ENCODE measurements at places on chromosomes 4 and X.

DNA sequence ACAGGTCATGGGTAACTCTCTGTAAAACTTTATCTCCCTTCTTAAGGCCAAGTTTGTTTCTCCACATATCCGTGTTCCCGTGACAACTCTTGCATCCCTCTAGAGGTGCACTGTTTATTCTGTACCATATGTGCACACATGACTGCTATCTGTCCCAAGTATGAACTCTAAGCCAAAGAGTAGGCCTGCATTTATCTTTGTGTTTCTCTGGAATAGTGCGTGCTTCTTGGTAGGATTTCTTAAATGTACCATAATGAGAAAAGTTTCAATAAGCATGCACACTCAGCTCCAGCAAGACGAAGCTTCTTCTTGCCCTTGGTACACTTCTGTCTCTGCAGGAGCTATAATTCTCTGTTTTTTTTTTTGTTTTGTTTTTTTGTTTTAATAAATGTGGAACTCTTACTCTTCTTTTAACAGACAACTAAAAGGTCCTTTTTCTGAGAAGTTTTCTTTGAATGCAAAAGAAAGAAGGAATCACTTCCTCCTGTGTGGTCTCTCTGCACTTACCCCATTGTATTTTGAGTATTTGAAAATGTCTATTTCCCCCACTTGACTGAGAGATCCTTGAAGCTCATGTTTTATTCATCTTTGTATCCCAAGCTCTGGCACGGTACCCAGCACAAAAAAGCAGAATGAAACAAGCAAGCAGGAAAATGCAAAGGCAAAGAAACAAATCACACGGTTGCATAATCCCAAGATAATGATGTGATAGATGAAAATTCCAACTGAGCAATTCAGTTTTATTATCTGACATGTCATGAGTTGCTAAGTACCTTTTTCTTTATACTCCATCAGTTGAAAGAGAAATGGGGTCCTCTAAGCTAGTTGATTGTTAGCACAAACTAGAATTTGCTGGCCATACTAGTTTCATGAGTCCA lies 521.9 kb upstream of the BOD1L1 start:
- no peak for DNase-seq

- no peak for DNase-seq
Observed at GRCh38 chr4:157358439-157358838, 137.9 kb downstream of the GRIA2 start.

GRCh38 chrX:149221230-149221629 lies 283.9 kb downstream of the IDS start:
- no peak for DNase-seq

GRCh38 chrX:31350808-31351074 lies 278.9 kb upstream of the FTHL17 start:
- no peak for DNase-seq

DNA sequence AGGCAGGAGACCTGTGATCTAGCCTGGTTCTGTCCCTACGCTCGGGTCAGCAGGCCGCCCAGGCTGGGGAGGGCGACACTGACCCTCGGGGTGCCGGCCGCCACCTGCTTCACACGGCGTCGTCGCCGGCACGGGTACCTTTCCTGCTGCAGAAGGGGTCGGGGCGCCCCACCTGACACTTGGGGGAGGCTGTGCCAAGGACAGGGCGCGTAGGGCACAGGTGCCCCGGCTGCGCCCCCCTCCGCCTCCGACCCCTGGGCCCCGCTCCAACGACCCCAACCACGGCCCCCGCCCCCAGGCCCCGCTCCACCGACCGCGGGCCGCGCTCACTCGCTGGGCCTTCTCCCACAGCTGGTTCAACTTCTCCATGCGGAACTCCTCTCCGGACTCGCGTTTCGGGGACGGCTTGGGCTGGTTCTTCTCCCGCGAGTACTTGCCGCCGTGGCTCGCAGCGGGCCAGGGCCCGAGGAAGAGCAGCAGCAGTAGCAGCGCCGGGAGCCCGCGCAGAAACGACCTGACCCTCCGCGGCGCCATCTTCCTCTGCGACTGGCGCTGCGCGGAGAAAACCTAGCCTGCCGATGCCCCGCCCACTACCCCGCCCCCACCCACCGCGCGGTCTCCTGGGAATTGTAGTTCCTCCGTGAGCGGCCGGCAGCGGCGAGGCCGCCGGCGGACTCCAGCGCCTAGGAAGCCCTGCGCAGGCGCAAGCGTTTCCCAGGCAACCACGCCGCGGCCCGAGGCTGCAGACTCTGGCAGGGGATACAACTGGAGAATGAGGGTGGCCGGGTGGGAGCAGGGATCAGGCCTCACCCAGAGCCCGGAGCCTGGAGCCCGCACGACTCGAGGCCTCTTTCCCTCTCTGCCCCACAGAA lies at the start of gene LRPAP1:
Gene LRPAP1, minus strand, starts transcription at position 544 of the 872 bp plus-strand sequence. Its CDS starts 10 bp downstream, at position 534.
- peak; percentile 90 for DNase-seq

DNA sequence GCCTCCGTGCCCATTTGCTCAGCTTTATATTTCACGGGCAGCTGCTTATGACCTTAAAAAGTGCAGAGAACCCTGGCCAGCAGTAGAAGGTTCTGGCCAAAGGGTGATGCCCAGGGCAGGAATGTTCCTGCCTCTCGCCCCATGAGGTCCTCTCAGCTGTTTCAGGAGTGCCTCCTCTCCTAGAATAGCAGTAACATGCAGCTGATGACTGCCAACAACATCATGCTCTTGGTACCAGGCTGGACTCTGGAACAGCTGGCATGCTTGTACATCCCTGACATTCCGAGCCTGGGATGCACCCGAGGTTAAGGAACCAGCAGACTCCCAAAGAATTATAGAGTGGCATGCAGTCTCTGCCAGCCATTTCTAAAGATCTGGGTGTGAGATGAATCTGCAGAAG lies 11.7 kb upstream of the TENM3 start:
- no peak for DNase-seq

GRCh38 chrX:106950381-106950780 lies 30.2 kb downstream of the CLDN2 start:
- no peak for DNase-seq

- no peak for DNase-seq
Observed at GRCh38 chr4:66949419-66949818, 595.9 kb downstream of the CENPC start.

GRCh38 chr4:126405369-126405982 lies 1090.7 kb downstream of the FAT4 start:
- no peak for DNase-seq

- DNase-seq = no peak
Observed at GRCh38 chr4:60619531-60620305, 580.4 kb upstream of the ADGRL3 start.

DNA sequence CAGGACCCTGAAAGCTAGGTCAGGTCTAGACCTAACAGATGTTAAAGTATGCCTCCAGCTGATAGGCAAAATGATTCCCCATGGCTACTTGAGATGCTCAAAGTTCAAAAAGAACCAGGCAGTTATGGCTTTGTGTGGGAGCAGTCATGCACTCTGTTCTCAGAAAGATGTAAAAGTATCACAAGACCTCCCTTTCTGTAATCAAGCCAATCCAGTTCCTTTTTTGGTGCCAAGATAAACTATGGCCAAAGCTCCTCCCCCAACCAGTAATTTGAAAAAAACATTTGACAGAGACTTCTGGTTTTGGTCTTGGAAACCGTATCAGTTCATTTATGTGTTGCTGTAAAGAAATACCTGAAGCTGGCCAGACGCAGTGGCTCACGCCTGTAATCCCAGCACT lies 340.9 kb downstream of the CHIC1 start:
- DNase-seq = no peak

DNA sequence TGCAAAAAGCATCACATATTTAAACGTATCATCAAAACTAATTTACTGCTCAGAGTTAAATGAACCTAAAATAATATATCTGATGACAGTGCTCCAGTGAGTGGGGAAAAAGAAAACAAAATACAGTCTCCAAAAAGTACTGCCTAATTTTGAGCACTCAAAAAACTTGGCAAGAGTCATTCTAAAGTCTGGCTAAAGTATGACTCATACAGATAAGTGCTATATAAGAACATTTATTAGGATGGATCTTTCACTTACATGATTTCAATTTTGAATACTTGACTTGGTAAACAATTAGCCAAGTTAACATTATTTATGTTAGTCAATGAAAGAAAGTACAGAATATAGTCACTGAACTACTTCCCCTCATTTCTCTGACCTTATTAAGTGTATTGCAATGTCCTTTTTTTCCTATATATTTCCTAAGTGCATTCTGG lies 27.2 kb downstream of the FBXO8 start:
- no peak for DNase-seq

DNA sequence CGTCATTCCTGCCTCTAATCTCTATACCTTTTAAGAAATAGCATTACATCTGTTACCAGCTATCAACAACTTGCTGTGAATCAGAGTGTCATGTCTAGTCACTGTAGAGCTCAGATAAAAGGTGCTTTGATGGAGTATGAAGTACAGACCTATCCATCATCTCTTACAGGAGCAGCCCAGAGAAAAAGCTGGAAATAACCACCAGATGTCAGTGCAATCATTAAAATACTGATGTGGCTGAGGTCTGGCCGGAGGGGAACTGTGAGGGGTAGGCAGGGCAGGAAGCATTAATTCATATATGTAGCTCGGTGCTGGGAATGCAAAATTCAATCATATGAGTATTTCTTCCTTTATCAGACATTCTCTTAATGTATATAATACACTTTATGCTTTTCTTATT lies 100.6 kb downstream of the AKAP4 start:
- DNase-seq = no peak

GRCh38 chrX:105646592-105647372 lies 175.6 kb upstream of the NRK start:
- no peak for DNase-seq

DNA sequence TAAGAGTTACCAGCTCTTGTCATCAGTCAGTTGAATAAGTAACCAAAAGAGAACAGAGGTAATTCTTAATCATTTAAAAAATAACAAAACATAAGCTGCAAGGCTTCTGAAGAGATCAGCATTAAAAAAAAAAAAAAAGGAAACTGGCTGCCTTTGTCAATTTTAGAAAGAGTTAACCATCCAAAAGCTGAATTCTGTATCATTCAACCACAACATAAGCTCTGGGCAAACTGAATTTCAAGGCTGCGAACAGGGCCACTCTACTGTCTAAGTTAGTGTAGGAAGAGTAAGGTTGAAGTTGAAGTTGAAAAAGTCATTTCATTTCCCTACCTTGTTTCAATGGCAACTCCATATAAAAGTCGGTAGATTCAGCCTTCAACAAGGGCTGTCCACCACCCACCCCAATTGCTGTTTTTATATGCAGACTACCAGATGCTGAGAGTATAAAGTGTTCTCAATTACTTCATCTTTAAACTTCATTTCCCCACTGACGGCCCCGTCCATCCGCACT lies 1.1 kb upstream of the LIN54 start:
- DNase-seq = no peak

All from stimulated activated CD8-positive, alpha-beta memory T cell treated with anti-CD3 and anti-CD28 coated beads, Interleukin-4, amount 100 ng/mL, for 24 hours (primary cell).